ENCODE measurements at places on chromosomes 1 and 21. TPM values are rescaled to one million over a fixed set of nuclear protein-coding genes. Genes with fewer than 3 reads are reported as not detected.

The GBP3 gene
- total RNA-seq: 14.2 TPM

The OVAAL gene
- not detected for total RNA-seq

The HSD3B1 gene
- total RNA-seq: not detected

The KLHDC7A gene
- not detected for total RNA-seq

The TTLL10 gene
- total RNA-seq: 7.0 TPM

The FCRL2 gene
- total RNA-seq: not detected

The EVI5 gene
- total RNA-seq: 36.7 TPM

The COL16A1 gene
- 192 TPM for total RNA-seq

DNA sequence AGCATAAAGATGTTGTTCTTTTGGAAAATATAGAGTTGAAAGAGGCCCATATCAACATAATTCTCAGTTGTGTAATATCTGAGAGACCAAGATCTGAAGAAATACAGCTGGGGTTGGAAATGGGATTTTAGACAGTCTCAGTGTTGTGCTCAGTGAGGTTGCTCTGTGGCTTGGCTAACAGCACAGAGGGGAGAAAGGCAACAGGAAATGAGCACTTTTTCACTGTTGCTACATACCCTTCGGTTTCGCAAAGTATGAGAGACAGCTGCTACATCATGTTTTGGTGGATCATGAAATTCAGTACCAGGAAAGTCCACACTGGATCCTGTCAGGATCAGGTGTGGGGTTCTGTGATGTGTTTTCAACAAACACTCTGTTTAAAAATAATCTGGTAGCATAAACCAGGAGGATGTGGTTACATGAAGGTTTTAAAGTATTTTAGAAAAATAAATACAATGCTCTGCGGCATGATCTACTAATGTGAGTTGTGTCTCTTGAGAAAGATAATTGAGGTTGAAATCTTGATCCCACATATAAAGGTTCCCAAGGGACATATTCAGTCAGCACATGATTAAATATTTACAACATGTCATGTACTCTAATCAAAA, 7.0 kb upstream of the GPR88 start:
- H3K27me3 ChIP-seq: no peaks in the 10 kb centered on the region
- H3K36me3 ChIP-seq: no peaks in the 10 kb centered on the region
- H3K27ac ChIP-seq: peak overlapping the region; percentile 46
- no peak for DNase-seq
- no peak overlapping the region for H3K4me3 ChIP-seq
- peaks cover 3% of the 10 kb centered on the region for H3K4me1 ChIP-seq

DNA sequence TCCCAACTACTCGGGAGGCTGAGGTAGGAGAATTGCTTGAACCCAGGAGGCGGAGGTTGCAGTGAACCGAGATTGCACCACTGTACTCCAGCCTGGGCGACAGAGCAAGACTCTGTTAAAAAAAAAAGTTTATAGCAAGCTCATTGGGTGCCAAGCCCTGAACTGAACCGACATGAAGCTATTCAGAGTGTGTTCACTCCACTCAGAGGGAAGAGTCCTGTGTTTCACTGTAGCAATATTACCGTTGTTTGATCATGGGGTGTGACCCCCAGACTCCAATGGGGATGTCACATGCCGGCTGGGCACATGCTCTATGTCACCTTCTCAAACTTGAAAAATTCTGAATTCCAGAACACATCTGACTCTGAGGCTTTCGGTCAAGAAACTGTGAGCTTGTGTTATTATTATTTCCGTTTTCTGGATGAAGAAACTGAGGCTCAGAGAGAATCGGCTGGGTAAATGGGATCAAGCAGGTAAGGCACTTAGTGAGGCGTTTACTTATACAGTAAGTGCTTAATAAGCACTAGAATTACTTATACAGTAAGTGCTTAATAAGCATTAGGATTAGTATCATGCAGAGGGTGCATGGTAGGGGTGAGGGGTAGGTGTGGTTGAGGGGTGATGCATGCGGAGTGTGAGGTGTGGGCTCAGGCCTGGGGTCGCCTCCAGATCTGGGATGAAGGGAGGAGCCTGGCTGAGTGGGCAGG, 36.2 kb downstream of the HSPG2 start:
- no peak overlapping the region for H3K27ac ChIP-seq
- H3K4me1 ChIP-seq: peaks cover 26% of the 10 kb centered on the region
- no peak for DNase-seq
- no peaks in the 10 kb centered on the region for H3K36me3 ChIP-seq

- no peaks in the 10 kb centered on the region for H3K36me3 ChIP-seq
- DNase-seq: no peak
- no peak overlapping the region for H3K4me3 ChIP-seq
These were observed 11.1 kb downstream of the HTR6 start for GRCh38 chr1:19675797-19676196.

DNA sequence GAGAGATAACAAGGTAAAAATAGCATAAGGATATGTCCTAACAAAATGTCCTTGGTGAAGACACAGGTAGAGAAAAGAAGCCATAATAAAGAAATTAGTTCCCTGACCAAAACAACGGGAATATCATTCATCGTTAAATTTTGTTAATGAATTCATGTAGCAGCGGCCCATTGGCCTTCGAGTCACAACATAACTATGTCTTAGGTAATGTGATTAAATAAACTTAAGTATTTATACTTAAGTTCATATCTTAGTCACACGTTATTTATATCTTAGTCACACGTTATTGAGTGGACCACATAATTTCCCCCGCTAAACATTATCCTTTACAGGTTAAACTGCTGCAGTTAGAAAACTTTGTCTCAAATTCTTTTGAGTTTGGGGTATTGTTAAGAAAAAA, 1.2 kb downstream of the NEXN start:
- H3K27ac ChIP-seq: no peak overlapping the region
- no peaks in the 10 kb centered on the region for H3K27me3 ChIP-seq

DNA sequence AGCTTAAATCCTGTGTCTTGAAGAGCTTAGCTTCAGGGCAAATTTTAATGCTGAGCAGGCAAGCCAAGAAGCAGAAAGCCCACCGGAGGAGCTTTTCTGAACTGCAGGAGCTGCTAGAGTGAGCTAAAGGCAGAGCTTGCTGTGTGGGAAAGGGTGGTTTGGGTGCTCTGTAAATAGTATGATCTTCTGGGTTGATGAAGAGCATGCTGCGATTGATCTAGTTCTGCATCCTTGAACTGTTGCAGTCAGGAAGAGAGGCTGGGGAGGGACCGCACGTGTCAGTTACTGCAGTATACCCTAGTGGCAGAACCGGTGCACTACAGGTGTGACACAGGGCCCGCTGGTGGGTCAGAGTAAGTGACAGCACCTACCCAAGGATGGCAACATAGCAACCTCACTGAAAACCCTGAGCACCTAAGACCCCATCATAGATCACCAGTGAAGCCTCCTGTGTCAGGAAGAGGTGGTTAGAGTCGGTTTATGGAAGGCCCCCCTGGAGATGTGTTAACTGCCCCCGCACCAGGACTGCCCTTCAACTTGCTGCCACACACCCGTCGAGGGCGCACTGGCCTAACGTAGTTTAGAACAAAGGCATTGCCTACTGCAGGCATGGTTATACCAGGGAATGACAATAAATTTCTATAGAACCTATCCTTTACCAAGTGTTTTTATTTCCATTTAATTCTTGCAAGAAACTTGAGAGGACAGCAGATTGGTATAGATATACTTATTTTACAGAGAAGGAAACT, 146.0 kb upstream of the KIAA0040 start:
- H3K4me3 ChIP-seq: no peak overlapping the region
- no peaks in the 10 kb centered on the region for H3K36me3 ChIP-seq
- no peak for DNase-seq
- no peak overlapping the region for H3K27ac ChIP-seq

- H3K27me3 ChIP-seq: no peaks in the 10 kb centered on the region
- no peak overlapping the region for H3K4me3 ChIP-seq
- H3K4me1 ChIP-seq: peaks cover 2% of the 10 kb centered on the region
- H3K27ac ChIP-seq: no peak overlapping the region
- DNase-seq: no peak
These were observed 2.9 kb downstream of the KCNJ10 start for GRCh38 chr1:160066829-160067745.

GRCh38 chr1:47996406-47997226, 569 bp downstream of the TRABD2B start:
- no peaks in the 10 kb centered on the region for H3K27me3 ChIP-seq
- no peaks in the 10 kb centered on the region for H3K36me3 ChIP-seq
- peak overlapping the region; percentile 53 for H3K4me3 ChIP-seq
- DNase-seq: peak; percentile 30
- peak overlapping the region; percentile 20 for H3K27ac ChIP-seq

GRCh38 chr1:158017800-158018595, 24.6 kb downstream of the KIRREL1 start:
- H3K27me3 ChIP-seq: no peaks in the 10 kb centered on the region
- peak overlapping the region; percentile 71 for H3K27ac ChIP-seq
- no peak for DNase-seq
- H3K4me3 ChIP-seq: no peak overlapping the region
- peaks cover 33% of the 10 kb centered on the region for H3K4me1 ChIP-seq

GRCh38 chr1:15616373-15617172, 685 bp upstream of the DDI2 start:
- peak overlapping the region; percentile 49 for H3K4me3 ChIP-seq
- peak; percentile 52 for DNase-seq
- H3K27ac ChIP-seq: no peak overlapping the region
- no peaks in the 10 kb centered on the region for H3K36me3 ChIP-seq

DNA sequence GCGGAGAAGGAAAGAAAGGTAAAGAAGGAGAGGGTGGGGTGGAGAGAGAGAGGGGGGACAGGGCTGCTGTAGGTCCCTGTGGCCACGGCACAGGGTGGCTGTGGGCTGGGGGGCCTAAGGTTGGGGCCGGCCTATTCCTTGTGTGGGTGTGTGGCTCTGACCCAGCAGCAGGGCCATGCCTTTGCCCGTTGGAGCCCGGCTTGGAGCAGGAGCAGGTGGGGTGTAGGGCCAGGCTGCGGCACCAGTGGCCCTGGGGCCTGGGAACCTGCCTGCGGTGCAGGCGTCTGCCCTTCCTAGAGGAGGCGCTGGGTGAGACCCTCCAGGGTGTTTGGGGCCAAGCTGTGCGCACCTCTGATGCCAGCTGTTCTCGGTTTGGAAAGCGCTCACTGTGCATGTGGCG, 19.7 kb upstream of the SUMO3 start:
- no peaks in the 10 kb centered on the region for H3K36me3 ChIP-seq
- no peaks in the 10 kb centered on the region for H3K27me3 ChIP-seq
- H3K27ac ChIP-seq: no peak overlapping the region
- no peaks in the 10 kb centered on the region for H3K4me1 ChIP-seq

- no peaks in the 10 kb centered on the region for H3K4me1 ChIP-seq
- no peaks in the 10 kb centered on the region for H3K36me3 ChIP-seq
- no peak for DNase-seq
- no peaks in the 10 kb centered on the region for H3K27me3 ChIP-seq
These were observed 1093.9 kb downstream of the ADGRL2 start for GRCh38 chr1:82894635-82895034.

DNA sequence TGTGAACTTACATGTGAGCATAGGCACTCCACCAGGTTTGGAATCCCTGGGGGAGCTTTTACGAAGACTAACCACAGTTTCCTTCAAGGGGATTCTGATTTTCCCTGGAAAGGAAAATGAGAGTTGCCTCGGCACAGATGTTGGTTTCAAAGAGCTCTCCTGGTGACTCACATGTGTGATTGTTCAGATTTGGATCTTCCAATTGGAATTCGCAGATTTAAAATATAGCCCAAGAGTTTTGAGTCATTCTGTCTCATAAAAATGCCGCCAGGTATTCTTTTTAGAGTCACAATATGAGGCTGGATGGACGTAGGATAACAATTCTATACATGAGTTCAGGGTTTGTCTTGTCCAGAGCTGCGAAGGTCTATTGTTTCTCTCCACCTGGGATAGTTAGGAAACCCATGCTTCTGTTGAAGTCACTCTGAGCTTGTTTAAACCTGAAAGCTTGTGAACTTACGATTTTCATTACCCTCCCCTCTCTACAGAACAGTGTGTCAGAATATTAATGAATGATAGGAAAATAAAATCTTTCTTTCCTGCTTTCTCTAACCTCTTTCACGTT, 64.9 kb downstream of the TGFB2 start:
- no peaks in the 10 kb centered on the region for H3K4me1 ChIP-seq
- H3K4me3 ChIP-seq: no peak overlapping the region
- no peaks in the 10 kb centered on the region for H3K27me3 ChIP-seq
- no peak for DNase-seq
- H3K27ac ChIP-seq: no peak overlapping the region

GRCh38 chr1:174818951-174819350, 180.8 kb upstream of the CACYBP start:
- H3K27ac ChIP-seq: no peak overlapping the region
- no peak overlapping the region for H3K4me3 ChIP-seq
- DNase-seq: no peak
- H3K27me3 ChIP-seq: no peaks in the 10 kb centered on the region
- no peaks in the 10 kb centered on the region for H3K36me3 ChIP-seq

GRCh38 chr1:164777518-164777917, 218.5 kb downstream of the PBX1 start:
- no peaks in the 10 kb centered on the region for H3K27me3 ChIP-seq
- peaks cover 36% of the 10 kb centered on the region for H3K4me1 ChIP-seq
- no peak for DNase-seq
- H3K4me3 ChIP-seq: no peak overlapping the region

DNA sequence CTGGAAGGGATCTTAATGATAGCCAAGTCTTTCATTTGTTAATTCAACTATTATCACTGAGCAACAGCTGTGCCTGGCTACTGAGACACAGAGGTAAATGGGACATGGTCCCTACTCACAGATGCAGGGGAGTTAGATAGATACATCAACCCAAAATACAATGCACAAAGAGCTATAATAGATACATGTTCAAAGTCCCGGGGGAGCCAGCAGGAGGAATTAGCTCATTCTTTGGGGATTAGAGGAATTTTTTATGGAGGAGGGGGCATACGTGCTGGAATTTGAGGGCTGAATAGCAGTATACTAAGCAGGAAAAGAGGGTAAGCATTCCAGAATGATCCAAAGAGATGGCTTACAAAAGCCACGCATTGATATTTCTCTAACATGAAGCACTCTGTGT, 34.6 kb downstream of the C8B start:
- no peaks in the 10 kb centered on the region for H3K4me1 ChIP-seq
- H3K27me3 ChIP-seq: no peaks in the 10 kb centered on the region
- no peak for DNase-seq
- H3K27ac ChIP-seq: no peak overlapping the region
- no peaks in the 10 kb centered on the region for H3K36me3 ChIP-seq

DNA sequence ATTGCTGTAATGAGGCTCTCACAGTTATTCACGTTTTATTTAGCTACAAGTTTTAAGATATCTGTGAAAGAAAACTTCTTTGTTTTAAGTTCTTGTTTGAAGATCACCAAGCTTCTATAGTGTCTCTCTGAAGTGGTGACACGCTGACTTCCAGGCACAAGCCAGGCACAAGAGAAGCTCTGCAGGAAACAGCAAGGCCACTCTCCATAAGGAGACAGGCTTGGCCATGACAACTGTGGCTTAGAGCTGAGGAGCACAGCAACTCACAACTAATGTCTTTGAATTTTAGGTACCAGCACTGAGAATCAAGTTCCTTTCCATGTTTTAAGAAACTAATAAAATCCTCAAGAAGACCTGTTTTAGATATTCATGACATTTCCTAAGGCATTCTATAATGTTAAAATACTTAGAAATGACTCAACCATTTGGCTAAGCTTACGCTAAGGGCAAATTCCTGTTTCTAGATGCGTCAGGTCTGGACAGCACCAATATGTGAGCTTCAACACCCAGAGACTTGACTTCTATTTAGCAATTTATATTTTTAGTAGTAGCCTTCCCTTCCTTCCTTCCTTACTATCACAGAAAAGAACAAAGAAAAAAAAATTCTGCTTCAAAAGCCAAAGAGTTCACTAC, 40.2 kb downstream of the APP start:
- no peaks in the 10 kb centered on the region for H3K36me3 ChIP-seq
- no peak overlapping the region for H3K4me3 ChIP-seq
- peaks cover 9% of the 10 kb centered on the region for H3K4me1 ChIP-seq
- H3K27ac ChIP-seq: no peak overlapping the region
- H3K27me3 ChIP-seq: no peaks in the 10 kb centered on the region

- H3K4me1 ChIP-seq: no peaks in the 10 kb centered on the region
- H3K27ac ChIP-seq: no peak overlapping the region
- H3K4me3 ChIP-seq: no peak overlapping the region
- H3K27me3 ChIP-seq: no peaks in the 10 kb centered on the region
- no peak for DNase-seq
These were observed 6.3 kb upstream of the KCNE1 start for GRCh38 chr21:34518301-34518700.
